ENCODE measurements at places on chromosomes 2 and 18.
A peak's percentile ranks its signal among the peaks of the same experiment; 100 is the strongest.

GRCh38 chr2:8677646-8678592, 3.9 kb upstream of the ID2 start:
- DNase-seq = peak; percentile 26

DNA sequence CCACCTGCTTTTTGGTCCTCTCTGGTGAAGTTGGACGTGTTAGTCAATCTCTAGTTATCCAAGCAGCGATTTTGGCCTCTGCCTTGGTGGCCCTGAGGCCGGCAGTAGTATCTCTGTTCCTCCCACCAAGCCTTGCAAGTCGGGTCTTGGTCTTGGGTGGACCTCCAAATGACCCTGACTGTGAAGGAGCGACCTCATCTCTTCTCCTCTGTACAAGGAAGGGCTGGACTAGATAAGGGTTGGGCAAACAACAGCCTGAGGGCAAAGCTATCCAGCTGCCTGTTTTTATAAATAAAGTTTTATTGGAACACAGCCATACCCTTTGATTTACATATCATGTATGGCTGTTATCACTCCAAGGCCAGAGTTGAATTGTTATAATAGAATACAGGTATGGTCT, 74.6 kb upstream of the FOSL2 start:
- no peak for DNase-seq

DNA sequence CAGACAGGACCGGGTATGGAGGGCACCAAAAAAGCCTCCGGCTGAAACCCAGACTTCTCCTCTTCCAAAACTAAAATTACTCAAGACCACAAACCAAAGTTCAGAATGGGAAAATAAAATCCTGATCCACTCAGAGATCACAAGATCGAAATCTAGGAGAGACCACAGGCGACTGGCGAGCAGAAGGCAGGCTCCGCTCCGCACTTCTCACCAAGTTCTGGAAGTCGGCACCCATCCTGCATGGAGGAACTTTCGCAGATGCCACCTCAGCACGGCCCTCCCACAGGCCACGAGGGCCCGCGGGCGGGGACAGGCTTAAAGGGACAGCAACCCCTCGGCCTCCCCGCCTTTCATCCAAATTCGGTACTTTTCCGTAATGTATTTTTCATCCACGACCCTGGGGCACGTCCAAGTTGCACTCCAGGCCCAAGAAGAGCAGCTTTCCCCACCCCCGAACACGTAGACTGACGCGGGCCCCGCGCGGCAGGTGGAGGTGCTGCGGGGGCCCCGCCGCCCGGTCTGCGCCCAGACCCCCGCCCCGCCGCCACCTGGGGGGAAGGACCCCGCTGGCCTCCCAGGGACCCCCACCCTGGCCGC, 43.7 kb downstream of the HDLBP start:
- DNase-seq = peak; percentile 39

DNA sequence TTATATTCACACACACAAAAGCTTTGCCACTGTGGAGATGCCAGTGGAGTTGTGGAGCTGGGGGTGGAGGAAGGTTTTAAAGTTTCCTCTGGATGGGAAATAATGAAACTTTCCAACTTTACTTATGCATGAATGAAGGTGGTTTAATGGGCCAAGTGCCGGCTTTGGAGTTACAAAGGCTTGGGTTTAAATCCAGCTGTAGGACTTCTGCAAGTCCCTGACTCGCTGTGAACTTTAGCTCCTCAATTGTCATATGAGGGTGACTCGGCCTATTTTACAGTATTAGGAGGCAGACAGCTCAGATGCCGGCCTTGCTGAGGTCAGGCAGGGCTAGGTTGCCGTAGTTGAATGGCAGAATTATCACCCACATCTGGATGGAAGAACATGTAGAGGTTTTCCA, 415.8 kb upstream of the TRIB2 start:
- DNase-seq = no peak

DNA sequence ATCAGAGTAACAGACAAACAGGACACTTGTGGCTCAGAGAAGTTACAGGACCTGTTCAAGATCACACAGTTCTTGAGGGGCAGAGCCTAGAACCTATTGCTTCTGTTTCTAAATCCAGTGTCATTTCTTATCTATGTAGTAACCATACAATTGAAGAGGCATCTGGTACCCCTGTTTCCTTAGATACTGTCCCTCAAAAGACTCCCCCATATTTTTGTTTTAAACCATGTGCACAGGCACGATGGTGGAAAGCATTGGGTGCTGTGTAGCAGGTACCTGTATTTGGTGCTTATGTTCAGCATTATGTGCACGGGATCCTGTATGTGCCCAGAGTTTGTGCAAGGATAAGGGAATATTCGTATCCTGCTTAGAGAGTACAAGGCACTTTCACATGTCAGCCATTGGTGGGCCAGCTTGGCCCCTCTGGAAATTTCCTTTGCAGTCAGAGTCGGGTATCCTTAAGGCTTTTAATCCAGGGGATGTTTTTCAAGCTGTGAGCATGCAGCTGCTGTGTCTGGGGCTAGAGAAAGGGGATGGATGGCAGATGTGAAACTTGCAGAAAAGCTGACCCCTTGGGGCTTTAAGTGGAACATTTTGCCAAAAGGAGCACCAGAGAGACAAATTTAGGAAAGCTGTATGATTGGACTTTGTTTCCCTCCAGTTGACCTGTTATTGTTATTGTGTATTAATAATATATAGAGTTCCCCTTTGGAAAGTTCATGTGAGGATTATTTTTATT, 2.1 kb downstream of the LBH start:
- DNase-seq = no peak

DNA sequence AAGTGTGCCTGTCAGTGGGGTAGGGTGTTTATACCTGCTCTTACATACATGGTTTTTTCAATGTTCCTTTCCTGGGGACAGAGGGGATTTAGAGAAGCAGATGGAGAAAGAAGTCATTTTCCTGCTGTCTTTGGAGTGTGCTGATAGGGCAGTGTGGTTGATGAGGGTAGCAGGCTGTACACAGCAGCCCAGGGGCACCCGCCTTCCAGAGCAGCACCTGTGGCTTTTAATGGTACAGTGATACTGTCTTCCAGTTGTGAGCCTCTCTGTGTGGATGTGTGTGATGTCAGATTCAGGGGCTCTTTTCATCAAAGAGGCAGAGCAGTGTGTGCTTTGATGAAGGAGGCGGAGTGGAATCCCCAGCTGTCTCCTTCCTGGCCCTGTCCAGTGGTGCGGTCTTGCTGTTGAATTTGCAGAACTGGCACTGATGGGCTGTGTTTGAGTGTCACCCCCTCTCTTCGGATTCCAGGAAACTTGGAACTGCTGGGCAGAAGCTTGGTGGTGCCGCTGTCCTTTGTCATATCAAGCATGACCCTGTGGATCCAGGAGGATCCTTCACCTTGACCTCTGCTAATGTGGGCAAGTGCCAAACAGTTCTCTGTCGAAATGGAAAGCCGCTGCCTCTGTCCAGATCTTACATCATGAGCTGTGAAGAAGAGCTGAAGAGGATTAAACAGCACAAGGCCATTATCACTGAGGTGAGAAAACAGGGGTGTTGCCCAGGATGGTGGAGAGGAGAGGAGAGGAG, 259.8 kb downstream of the PHLPP1 start:
- DNase-seq = no peak

GRCh38 chr2:231521443-231521842, 8.8 kb downstream of the NMUR1 start:
- DNase-seq = no peak

DNA sequence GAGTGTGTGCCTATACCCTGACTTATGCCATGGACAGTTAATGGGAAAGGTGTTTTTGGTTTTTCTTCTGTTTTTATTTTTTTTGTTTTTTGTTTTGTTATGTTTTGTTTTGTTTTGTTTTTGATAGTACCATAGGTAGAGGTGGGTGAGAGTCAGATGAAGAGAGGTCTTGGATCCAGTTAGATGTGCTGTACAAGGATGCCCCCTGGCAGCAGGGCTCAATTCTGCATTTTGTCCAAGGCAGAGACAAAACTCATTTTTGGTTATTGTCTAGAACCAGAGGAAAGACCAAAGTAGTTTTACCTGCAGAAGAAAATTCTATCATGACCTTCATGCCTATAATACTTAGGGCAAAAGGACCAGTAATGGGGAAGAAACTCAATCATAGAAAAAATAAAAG, 48.5 kb downstream of the SLC5A7 start:
- DNase-seq = no peak

GRCh38 chr2:8877332-8877731, 39.9 kb upstream of the KIDINS220 start:
- DNase-seq = no peak

GRCh38 chr18:7205346-7205745, 25.5 kb upstream of the LRRC30 start:
- no peak for DNase-seq

DNA sequence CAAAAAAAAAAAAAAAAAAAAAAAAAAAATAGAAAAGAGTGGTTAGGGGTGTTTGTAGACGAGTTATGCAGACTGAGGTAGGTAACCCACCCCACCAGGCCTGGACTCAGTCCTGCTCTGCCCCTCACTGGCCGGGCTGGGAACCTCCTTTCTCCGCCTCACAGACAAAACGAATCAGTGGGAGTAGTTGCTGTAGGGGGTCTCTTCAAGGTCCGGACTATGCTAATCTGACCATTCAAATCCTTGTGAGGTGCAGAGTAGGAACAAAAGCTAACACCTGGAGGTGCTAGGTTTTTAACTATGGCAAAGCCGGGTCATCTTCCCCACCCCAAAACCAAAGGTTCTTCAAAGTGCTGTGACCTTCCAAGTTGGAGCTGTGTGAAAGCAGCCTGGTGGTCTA, 223.7 kb downstream of the SLC4A3 start:
- no peak for DNase-seq

DNA sequence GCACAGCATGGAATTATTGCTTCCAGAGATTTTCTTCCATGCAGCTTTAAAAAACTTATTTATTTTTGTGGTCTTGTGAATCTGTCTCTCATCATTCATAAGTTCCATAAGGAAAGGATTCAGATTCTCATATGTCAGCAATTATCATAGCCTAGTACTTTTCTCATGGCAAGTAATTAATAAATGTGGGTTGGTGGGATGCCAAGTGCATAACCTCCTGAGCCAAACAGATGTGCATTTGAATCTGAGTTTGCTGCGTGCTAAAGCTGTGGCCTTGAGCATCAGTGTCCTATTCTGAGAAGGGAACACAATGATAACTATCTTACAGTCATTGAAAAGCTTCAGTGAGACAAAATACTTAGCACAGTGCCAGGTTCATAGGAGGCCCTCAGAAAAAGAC, 331.9 kb downstream of the PDE11A start:
- no peak for DNase-seq

All from T-helper 9 cell (primary cell).